Daoy (cell line): ENCODE measurements at places on chromosomes 4 and X. TPM values are rescaled to one million over a fixed set of nuclear protein-coding genes. Genes with fewer than 3 reads are reported as not detected.

The ETNPPL gene
- total RNA-seq = 0.11 TPM in 1 of 2 replicates, not detected in the other

The TECRL gene
- not detected in 2 replicates for total RNA-seq

DNA sequence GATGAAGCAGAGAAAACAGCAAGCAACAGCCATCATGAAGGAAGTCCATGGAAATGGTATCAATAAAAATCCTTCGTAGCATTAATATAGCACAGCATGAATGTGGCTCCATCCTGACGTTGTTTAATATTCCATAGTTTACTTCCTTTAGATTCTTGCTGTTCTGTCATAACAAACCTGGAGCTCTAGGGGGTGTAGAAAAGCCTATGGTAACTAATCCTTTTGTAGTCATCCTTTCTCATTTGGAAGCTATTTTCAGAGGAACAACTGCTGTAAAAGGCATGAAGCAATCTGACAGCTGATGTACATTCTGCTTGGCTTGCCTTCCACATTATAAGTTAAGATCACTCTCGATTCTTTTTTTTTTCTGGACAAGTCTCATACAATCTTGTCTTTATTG is 914 bp downstream of the MYOZ2 start:
- no peak for DNase-seq

GRCh38 chrX:100316987-100317386 is 93.1 kb downstream of the PCDH19 start:
- peak; percentile 1 for DNase-seq

DNA sequence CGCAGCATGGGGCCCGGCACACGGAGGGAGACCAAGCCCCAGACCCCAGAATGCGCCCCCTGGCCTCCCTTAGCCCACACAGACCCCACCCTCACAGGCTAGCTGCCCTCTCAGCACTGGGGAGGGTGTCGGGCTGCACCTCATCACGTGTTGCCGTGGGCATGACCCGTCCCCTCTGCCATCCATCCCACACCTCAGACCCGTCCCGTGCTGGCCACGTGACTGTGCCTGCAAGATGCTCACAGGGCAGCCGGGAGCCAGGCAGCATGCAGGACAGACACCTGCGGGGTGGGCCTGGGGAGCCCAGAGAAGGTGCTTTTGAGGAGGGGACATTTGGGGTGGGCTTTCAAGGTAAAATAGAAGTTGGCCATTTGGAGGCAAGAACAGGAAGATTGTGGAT is 4.8 kb downstream of the MSANTD1 start:
- no peak for DNase-seq

DNA sequence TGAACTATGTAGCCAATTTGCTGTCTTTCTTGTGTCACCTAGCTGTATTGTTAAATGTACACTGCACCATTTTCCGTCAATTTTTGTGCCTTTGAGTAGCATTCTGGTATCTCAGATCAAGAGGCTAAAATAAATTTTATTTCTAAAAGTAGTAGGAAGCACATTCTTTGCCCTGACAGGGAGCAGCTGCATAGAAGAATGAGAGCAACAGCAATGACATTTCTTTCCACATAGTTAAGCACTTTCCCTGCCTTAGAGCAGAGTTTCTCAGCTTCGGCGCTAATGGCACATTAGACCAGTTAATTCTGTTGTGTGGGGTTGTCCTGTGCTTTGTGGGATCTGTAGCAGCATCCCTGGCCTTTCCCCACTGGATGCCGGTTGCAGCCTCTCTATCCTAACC is 173.9 kb downstream of the CHIC2 start:
- no peak for DNase-seq

DNA sequence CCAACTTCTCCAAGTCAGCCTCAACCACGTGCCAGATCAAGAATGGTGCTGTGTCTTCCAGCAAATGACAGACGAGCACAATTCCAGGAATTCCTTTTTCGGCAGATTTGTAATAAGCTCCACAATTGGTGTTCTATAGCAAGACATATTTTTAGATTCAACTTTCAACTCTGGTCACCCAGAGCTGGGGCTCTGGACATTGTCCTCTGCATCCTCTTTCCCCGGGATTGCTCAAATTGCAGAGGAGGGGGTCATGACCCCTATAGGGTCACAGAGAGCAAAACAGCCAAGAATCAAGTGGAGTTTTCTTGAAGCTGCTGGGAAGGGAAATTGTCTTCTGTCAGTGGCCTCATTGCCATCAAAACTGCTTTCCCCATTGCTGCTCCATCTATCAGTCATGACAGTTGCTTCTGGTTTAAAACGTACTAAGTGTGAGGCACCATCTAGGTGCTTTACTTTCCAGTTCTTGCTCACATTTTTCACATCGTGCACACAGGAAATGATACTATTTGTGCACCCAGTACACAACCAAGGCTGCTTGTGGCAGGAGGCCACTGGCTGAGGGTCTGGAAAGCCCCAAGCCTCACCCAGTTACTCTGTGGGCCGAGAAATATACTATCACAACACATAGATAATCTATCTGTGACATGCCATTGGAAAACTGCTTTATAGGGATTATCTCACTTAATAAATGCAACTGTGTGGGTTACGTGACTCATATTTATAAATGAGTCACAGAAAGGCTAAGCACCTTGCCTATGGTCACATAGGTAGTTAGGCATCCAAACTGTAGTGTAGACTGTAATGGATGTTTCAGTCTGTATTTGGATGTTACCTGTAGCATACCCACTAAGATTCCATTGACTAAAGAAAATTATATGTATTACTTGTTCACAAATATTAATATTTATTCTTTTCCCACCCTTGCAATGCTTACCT is 91.7 kb upstream of the PHOX2B start:
- peak; percentile 10 for DNase-seq
